ENCODE measurements at places on chromosomes 4 and X. TPM values are rescaled to one million over a fixed set of nuclear protein-coding genes. Genes with fewer than 3 reads are reported as not detected.

DNA sequence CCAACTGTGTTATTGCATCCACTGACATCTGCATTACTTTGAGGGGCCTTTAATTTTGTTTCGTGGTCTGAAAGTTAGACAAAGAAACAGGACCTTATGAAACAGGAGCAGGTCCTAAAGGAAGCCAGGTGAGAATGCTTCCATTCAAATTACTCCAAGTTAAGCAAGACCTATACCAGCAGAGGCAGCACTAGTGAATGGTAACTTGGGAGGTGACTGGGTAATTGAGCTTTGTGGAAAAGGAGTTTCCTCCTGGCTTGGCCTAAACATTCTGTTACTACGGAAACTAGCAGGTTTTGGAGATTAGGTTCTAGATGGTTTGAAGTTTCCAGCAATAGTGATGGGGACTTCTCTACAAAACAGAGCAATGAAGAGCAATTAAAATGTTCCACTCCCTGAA is 173.5 kb downstream of the NKX6-1 start:
- DNase-seq: no peak

Gene GLRA2
- not detected for total RNA-seq

Gene SPIN2B
- 15.0 TPM for total RNA-seq

Gene DUX4
- total RNA-seq: not detected

Gene BANK1
- 1.1 TPM for total RNA-seq
